ENCODE measurements at places on chromosomes 6 and 20. TPM values are rescaled to one million over a fixed set of nuclear protein-coding genes. Genes with fewer than 3 reads are reported as not detected.

The AVP gene
- not detected for total RNA-seq

GRCh38 chr20:6339176-6339575, 216.3 kb upstream of the FERMT1 start:
- DNase-seq, result no peak

The TP53TG5 gene
- 0.40 TPM for total RNA-seq

GRCh38 chr6:70636596-70636995, 31.1 kb upstream of the SMAP1 start:
- DNase-seq, result no peak

The BMP7 gene
- not detected for total RNA-seq
